Stimulated activated CD4-positive, alpha-beta T cell treated with anti-CD3 and anti-CD28 coated beads, TNF-alpha, amount 100 ng/mL, for 4 hours (primary cell): ENCODE measurements at places on chromosomes 4 and X.

GRCh38 chr4:120773641-120774040 lies 148.9 kb downstream of the PRDM5 start:
- DNase-seq, result no peak

DNA sequence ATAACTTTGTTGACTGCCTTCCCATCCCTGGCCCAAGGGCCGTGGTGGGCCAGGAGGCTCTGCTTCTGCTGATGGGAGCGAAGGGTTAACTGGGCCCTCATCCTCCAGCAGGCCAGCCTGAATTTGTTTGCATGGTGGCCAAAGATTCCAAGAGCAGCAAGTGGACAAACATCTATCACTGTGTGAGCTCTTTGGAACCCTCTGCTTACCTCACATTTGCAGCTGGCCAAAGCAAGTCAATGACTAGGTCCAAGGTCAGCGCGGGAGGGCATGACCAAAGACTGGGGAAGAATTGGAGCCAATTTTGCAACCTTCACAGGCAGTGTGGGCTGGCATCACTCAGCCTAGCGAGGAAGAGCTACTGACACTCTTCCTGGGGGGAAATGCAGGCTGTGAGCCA lies 67.8 kb upstream of the ATP6AP2 start:
- DNase-seq, result no peak

- DNase-seq, result no peak
These were observed 441 bp upstream of the ARHGAP4 start for GRCh38 chrX:153926552-153926857.

DNA sequence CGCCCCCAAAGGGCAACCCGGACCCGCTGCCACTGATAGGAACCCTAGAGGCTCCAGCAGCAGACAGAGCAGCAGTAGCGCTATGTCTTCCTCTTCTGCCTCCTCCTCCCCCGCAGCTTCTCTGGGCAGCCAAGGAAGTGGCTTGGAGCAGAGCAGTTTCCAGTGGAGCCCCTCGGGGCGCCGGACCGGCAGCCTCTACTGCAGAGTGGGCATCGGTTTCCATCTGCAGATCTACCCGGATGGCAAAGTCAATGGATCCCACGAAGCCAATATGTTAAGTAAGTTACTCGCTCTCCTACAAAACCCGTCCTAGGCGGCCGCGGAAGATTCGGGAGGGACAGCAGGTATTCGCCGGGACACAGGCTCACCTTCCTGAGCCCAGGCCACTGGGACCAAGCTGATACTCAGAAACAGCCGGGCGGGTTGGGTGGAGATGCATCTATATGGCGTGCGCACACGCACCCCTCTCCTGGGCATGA lies 477 bp downstream of the FGF5 start:
- DNase-seq, result no peak

DNA sequence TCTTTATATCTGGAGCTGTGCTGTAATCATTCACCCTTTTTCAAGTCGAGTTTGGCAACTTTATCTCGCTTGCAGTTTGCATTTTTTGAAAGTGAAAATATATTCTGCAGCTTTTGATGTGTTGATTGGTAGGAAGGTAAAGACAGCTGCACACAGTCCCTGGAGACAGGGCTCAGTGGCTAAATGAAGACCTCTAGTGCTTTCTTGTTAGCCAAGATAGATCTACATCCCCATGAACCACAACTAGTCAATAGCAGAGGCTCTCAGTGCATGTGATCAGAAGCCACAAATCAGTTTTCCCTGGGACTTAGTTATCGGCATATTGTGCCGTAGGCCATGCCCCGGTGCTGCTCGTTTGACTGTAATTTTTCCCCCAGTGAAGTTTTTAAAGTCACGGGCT lies 587.7 kb upstream of the PITX2 start:
- DNase-seq, result no peak

GRCh38 chr4:88017516-88018297 lies 10.3 kb downstream of the PKD2 start:
- DNase-seq, result no peak

GRCh38 chrX:27966955-27967354 lies 14.3 kb downstream of the DCAF8L1 start:
- no peak for DNase-seq

DNA sequence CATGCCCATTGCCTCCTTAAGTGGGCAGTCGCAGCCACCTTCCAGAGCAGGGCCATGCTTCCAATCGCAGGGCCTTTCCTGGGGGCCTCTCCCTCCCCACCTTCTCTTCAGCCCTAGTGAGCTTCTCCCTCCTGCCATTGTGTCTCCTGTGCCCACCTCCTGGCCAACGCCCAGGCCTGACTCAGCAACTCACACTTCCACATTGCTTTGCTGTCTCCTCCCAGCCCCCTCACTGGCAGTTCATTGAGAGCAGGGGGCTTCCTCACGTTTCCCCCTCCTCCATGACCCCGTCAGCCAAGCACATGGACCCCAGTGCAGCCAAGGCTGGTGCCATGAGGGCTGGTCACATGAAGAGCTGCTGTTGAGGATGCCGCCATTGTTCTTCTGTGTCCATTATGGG lies 25.9 kb downstream of the HTRA3 start:
- DNase-seq, result no peak

DNA sequence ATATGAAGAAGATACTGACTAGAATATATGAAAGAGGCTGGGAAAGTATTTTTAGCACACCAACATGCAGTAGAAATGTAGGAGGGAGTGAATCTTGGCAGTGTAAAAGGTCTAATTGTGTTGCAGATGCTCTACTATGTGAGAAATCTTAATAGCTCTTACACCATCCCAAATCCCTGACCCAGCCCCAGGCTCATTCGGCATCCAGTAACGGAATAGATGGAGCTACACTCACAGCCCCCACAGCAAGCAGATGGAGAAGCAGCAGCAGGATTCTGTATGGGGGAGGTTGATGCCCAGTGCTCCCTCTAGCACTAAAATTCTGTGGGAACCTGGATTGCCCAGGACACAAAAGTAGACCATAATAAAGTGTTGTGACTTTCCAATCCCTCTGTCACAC lies 153.2 kb upstream of the PRDX4 start:
- DNase-seq, result no peak

DNA sequence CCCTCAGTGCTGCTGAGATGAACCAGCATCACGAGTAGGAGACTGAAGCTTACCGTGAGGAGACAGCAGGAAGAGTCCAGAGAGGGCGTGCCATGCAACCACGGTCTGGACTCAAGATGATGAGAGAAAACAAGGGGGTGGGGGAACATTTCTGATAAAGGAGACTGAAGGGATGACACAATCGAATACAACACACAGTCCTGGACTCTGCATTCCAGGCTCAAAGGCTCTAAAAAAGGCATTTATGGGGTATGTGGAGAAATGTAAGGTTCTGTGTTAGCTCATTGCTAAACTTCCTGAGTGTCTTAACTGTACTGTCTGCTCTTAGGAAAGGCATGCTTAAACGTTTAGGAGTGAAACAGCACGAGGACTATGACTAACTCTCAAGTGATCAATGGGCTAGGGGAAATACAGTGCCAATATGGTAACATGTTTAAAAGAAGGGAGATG lies 20.6 kb upstream of the IRAK1 start:
- no peak for DNase-seq

DNA sequence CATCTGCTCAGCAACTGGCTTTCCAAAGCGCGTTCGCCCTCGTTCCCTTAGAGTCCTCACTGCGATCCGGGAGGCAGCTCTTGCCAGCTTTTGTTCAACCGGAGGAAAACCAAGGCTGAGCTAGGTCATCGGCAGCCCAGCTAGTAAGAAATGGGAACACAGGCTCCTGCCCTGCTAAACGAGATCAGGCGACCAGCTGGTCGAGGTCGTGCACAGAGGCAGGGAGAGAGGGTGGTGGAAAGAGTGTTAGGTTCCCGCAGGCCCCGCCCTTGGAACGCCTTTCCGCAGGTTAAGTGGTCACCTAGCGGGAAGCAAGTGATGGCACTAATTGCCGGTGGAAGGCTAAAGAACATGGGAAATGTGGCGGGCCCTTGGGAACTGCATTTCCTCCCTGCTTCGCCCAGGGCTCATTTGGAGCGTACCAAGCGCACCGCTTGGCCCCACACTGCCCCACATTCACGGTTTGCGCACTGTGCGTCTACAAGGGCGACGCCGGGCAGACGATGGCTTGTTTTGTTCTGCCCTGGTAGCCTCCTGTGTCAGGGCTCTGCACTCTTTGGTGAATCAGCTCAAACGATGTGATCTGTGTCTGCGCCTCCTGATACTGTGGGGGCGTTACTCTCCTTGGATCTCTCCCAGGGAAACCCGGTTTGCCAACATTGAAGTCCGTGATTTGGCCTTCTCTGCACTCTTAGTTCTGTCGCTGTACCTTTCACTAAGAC lies 7.2 kb upstream of the PRDM8 start:
- DNase-seq, result no peak

DNA sequence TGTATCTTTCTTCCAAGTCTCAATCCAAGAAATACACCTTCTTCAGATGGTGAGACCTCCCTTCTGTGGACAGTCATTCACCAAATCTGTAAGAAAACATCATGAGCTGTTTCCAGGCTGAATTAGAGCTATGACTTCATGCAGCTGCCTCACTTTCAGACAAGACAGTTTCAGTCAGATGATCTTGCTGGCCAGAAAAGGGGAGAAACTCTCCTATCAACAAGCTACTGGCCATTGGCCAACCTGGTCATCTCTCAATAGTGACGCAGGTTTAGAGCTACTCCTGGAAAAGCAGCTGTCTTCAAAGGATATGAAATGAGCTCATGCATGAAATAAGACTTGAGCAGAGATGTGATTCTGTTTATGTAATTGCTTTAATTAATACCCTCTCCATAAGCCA lies 69.6 kb upstream of the NDP start:
- DNase-seq, result no peak

DNA sequence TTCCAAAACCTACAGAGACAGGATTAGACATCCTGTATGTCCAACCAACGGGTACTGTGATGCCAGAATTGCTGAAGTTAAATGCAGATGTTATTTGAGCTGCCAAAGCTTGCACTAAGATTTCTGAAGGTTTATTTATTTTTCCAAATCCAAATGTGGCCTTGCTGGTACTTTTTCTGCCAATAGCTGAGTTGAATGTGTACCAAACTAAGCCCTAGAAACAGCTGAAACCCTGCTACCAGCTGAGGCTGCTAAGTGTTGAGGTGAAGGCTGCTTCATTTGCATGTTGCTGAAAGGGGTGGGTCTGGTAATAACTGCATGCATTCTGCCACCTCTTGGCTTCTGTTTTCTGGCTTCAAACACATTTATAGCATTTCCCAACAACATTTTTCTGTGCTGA lies 366.5 kb downstream of the FAT4 start:
- no peak for DNase-seq

- DNase-seq, result no peak
These were observed 136.5 kb downstream of the AASDH start for GRCh38 chr4:56250776-56251175.

GRCh38 chrX:12868747-12869146 lies 1.9 kb downstream of the TLR7 start:
- DNase-seq, result no peak
